ENCODE measurements at places on chromosomes 11 and 22. TPM values are rescaled to one million over a fixed set of nuclear protein-coding genes. Genes with fewer than 3 reads are reported as not detected.

APOL1 gene
- 18.1 TPM for total RNA-seq

L3MBTL2 gene
- total RNA-seq, result 12.3 TPM

BIRC3 gene
- 9.4 TPM for total RNA-seq

GVQW3 gene
- 0.19 TPM for total RNA-seq

MMP12 gene
- 0.21 TPM for total RNA-seq

LRRC55 gene
- not detected for total RNA-seq

HIRA gene
- 20.1 TPM for total RNA-seq

CABP4 gene
- 0.25 TPM for total RNA-seq
